ENCODE measurements at places on chromosomes 13 and 19.

DNA sequence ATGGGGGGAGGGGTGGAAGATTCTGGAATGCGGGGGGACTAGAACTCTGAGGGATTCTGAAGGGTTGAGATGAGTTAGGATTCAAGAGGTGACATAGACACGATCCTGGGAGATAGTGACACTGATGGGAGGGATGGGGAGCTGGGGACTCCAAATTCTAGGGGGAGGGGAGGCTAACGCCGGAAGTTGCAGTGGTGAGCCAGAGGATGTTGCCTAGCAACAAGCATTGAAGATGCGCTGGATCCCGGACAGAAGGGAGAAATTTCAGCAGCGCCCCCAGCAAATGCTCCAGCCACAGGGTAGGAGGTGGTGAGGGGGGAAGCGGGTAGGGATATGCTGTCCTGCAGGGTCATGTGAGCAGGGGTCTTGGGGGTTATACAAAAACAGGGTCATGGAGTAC is 6.9 kb upstream of the LTBP4 start:
- DNase-seq: no peak

DNA sequence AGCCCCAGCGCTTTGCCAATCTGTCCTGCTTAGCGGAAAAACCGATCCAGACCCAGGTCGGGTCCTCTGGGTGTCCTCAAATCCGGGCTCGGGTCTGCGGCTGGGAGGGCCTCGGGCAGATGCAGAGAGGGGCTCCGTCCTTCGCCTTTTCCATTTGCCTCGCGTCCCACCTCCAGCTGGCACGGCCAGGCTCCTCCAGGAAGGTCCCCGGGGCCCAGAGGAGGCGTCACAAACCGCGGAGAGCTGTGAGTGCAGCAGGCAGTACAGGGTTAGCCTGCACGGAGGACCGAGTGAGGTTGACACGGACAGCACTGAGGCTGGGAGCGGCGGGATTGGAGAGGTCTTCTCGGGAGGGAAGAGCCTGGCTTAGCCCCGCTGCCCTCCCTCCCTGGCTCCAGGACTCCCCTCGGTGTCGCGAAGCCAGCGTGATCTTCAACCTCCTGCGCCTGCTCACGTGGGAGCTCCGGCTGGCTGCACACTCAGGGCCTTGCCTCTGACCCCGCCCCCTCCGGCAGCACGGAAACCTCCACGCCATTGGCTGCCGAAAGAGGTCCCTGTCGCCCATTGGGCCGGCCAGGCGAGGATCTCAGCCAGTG is 2.8 kb upstream of the IFNL2 start:
- DNase-seq: no peak

DNA sequence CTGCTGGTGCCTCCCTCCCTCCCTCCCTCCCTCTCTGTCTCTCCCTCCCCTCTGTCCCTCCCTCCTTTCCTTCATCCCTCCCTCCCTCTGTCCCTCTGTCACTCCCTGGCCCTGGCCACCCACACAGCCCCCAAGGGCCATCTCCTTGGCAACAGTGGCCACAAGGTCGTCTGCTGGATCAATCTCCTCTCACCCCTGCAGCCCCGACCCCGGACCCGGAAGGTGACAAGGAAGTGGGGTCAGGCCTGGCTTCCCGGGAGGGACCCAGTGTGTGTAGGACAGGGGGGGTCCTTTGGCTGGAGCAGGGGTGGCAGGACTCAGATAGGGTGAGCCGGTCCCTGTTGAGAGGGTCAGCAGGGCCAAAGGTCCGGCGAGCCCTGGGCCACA is 21.9 kb upstream of the TCF3 start:
- DNase-seq: no peak

DNA sequence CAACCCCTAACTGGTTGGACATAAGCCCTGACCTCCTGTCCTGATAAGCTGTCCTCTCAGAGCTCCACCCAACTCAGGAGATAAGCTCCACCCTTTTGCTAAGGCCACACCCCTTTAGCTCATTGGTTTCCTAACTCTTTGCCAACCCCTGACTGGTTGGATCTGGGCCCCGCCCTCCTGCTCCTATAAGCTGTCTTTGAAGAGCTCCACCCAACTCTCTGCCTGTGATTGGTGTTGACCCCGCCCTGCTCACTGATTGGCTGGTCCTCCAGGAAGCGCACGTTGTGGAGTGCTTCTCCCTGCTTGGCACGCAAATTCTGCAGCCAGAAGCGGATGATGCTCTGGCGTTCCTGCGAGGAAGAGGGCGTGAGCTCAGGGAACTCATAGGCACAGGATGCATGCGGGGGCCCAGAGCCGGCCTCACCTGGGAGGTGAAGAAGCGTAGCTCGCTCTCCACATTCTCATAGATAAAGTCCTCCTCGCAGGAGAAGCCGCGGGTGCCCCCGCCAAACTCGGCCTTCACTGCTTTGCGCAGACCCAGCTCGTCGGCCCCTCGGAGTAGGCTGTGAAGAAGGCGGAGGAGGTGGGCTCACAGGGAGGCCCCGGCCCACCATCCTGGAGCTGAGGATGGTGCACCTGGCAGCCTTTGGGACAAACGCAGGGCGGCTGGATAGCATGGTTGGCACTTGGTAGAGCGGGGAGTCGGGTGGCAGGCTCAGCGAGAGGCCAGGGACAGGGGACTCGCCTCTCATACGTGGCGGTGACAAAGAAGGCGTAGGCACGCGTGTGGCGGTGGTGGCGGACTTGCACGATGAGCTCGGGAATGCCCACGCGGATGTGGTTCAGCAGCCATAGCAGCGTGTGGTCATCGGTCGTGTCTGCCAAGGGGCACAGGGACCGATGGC is 1.7 kb downstream of the ANO8 start:
- DNase-seq: no peak

DNA sequence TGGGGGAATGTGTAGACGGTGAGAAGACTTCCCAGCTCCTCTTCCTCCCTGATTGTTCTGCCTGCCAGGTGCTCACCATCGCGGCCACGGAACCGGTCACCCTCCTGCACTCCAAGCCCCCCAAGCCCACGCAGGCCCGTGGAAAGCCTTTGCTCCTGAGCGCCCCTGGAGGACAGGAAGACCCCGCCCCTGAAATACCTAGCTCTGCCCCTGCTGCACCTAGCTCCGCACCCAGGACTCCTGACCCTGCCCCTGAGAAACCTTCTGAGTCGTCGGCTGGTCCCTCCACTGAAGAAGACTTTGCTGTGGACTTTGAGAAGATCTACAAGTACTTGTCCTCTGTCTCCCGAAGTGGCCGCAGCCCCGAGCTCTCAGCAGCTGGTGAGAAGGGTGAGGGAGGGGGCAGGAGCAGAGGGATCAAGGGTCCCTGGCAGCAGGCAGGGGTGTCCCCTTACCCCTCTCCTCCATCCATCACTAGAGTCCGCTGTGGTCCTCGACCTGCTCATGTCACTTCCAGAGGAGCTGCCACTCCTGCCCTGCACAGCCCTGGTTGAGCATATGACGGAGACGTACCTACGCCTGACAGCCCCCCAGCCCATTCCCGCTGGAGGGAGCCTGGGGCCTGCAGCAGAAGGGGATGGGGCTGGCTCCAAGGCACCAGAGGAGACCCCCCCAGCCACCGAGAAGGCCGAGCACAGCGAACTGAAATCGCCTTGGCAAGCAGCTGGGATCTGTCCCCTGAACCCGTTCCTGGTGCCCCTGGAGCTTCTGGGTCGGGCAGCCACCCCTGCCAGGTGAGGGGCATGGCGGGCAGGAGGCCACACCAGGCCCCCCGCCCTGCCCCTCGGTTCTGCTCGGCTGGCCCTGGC is 2.1 kb downstream of the SNAPC2 start:
- no peak for DNase-seq

GRCh38 chr13:97911311-97912138 is 42.0 kb upstream of the IPO5 start:
- DNase-seq: no peak

GRCh38 chr19:3575260-3575741 is 2.6 kb downstream of the HMG20B start:
- no peak for DNase-seq

GRCh38 chr19:16896146-16897028 is 7.6 kb downstream of the F2RL3 start:
- no peak for DNase-seq

DNA sequence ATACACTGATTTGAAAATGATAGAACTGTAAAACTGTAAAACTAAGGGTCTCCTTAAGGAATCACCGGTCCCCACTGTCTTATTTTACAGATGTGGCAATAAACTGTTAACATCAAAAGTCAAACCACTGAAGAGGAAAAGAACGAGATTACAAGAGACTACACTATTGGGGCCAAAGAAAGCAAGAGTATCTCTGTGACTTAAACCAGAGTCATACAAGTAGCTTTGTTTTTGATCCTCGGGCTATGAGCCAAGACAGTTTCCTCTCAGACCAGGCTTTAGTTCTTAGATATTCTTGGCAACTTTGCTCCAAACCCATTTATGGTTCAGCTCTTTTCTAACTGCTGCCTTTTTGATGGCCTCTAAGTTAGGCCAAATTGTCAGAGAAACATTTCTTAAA is 113.8 kb downstream of the TBC1D4 start:
- DNase-seq: no peak

DNA sequence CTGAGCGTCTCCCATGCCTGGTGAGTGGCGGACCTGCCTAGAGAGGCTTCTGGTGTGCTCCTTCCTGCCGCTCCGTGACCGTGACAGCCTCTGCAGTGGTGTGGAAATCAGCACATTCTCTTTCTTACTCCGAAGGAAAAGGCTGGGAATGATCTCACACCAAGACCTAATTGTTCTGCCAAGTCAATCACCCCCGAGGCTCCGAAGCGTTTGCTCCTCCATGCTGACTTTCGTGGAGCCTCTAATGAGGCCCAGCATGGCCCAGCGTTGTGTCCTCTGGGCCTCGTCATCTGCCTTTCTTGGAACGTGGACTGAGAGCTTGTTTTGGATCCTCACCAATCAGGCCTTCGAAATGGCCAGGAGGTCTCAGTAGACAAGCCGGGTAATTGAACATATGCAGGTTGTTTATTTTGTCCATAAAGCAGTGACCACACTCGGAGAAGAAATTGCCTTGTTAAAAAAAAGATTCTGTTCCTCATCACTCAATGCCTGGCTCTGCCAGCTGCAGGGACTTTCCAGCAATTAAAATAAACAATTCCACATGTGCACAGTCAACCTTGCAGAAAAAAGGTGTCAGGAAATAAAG is 107.1 kb downstream of the UBL3 start:
- no peak for DNase-seq

GRCh38 chr19:7861619-7862412 is 12.4 kb downstream of the PRR36 start:
- no peak for DNase-seq

DNA sequence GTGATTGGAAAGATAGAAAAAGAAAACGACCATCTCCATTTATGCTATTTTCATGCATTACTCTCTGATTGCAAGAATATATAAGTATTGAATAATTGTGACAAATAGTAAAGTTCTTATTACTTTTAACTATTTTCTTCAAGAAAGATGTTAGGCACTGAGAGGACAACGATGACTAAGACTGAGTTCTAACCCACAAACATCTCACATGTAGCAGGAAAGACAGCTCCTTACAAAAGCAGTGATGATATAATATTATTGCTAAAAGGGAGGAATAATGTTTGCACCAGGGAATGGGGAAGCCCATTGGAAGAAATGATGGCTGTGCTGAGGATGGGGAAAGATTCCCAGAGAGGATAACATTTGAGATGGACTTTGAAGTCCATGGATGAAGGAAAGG is 22.6 kb downstream of the RXFP2 start:
- DNase-seq: no peak

GRCh38 chr13:37735293-37735692 is 134.3 kb downstream of the TRPC4 start:
- DNase-seq: no peak

DNA sequence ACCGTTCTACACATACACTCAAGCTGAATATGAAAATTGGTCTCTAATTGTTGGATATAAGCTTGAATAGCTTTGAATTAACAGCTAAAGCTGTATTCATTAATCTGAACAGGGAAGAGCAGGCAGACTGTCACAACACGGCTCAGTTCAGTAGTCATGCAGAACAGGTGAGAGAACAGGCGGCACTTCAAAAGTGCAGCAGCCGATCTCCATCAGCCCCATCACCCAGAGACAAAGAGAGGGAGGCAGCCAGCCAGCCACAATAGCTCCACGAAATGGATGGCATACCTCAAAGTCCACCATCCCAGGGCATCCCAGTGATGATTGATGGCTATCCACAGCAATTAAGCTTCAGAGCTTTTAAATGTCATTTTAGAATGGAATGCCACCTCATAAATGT is 419.2 kb downstream of the OLFM4 start:
- no peak for DNase-seq
